A549 treated with CORT108297 at 1 μM for 4 hours (cell line): ENCODE measurements at places on chromosomes 13 and 19. TPM values are rescaled to one million over a fixed set of nuclear protein-coding genes. Genes with fewer than 3 reads are reported as not detected.

Gene TYROBP
- not detected in 5 replicates for total RNA-seq

Gene RDH8
- total RNA-seq: 0.16 to 0.65 TPM (median 0.33 TPM) in 5 replicates

Gene STOML3
- total RNA-seq: not detected in 5 replicates

Gene KLF16
- total RNA-seq: 16.4 to 31.3 TPM (median 27.5 TPM) in 5 replicates

Gene U2AF1L4
- total RNA-seq: 26.6 to 31.3 TPM (median 28.4 TPM) in 5 replicates

Gene ZNF221
- total RNA-seq: 0.39 to 0.92 TPM (median 0.48 TPM) in 5 replicates
